ENCODE measurements at places on chromosomes 3 and 15. TPM values are rescaled to one million over a fixed set of nuclear protein-coding genes. Genes with fewer than 3 reads are reported as not detected.

DNA sequence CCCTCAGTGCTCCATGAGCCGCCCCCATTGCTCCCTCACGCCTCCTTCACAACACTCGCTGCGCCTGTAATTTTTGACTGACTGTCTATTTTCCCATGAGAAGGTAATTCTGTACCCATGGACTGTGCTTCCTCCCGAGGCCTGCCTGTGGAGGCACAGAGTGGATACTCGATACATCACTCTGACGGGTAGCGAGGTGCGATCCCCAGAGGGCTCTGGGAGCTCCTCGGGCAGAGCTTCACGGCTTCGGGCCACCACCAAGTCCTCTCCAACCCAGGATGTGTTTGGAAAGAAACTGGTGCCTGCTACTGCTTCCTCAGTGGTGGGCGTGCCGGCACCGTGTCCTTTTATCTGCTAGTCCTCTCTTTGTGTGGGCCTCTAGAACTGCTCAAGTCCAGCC, 108.6 kb upstream of the DLG1 start:
- H3K4me1 ChIP-seq: no peaks in the 10 kb centered on the region
- H3K27me3 ChIP-seq: no peaks in the 10 kb centered on the region
- no peak overlapping the region for H3K4me3 ChIP-seq
- no peak overlapping the region for H3K27ac ChIP-seq
- H3K36me3 ChIP-seq: no peaks in the 10 kb centered on the region
- no peak for DNase-seq

DNA sequence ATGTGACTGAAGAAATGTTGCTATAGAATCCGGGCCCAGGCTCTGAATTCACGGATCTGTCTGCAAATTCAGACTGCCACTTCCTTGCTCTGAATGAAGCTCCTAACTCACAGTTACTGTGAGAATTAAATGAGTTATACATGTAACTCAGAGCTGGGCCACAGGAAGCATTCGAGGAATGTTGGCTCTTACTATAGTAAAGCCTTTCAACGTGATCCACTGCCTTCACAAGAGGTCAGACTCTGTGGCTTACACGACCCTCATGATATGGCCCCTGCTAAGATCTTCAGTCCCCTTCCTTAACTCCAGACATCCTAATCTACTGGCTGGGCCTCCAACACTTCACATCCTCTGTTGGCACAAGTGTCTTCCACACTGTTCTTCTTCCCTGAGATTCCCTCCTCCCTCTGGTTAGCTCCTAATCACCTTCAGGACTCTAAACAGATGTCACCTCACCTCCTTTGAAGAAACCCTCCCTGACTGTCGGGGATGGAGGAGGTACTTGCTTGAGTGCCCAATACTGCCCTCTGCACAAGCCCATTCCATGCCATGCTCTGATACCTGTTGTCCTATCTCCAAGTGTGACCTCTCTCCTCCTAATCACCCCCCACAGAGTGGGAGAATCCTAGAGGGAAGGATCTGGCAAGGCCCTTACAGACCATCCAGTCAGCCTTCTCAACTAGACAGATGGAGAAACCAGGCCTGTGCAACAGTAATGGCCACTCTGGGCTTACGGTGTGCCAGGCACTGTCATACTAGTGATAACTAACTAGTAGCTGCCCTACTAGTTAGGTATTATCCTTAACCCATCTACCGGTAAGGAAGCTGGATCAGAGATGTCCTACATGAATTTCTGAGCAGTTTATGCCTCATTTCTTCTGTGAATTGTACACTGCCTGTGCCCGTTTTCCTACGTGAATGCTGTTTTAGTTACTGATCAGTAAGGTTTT, 1.3 kb downstream of the ACTR8 start:
- H3K4me3 ChIP-seq: peak overlapping the region; percentile 87
- peaks cover 24% of the 10 kb centered on the region for H3K4me1 ChIP-seq
- peaks cover 52% of the 10 kb centered on the region for H3K36me3 ChIP-seq
- DNase-seq: no peak
- peak overlapping the region; percentile 62 for H3K27ac ChIP-seq
- H3K27me3 ChIP-seq: no peaks in the 10 kb centered on the region

DNA sequence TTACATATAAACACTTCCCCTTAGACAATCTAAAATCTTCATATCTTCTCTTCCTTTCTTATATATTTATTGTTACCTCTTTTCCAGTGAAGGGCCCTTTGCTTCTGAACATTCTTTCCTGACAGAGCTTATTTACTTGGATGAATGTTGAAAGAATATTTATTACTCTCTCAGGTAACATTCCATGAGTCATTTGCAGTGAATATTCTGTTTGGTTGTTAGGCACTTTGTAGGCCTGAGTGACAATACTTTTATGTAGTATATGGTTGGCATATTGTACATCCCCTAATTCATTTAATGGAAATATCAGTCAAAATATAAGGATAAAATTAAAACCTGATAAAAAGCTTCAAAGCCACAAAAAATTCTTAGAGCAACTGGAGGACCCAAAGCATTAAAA, 260.9 kb upstream of the KCNMB2 start:
- H3K4me1 ChIP-seq: no peaks in the 10 kb centered on the region
- H3K4me3 ChIP-seq: no peak overlapping the region
- no peak overlapping the region for H3K27ac ChIP-seq
- no peaks in the 10 kb centered on the region for H3K36me3 ChIP-seq

DNA sequence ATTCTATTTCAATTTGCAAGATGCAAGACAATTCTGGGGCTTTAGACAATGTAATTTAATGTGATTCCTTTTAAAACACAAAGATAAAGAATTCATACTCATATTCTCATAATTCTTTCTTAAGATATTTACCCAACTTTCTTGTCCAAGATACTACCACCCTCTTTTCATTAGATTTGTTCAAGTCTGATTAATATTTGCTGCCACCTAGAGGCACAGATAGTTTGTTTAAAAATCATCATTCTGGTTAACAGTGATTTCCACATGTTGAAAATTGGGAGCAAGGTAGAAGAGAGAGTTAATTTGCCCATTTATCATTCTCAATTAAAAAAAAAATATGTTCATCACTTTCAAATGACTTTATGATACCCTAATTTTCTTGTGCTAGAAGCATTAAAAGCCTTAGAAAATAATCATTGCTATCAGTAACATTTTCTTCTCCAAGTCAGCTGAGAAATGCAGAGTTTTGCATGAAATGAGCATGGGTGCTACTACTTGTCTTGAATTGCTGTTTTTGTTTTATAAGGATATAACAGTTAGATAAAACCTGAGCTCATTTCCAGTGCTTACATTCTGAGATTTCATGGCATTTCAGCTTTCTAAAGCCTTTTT, 11.6 kb downstream of the TAMM41 start:
- no peak overlapping the region for H3K4me3 ChIP-seq
- no peak for DNase-seq
- no peak overlapping the region for H3K27ac ChIP-seq
- no peaks in the 10 kb centered on the region for H3K4me1 ChIP-seq
- no peaks in the 10 kb centered on the region for H3K27me3 ChIP-seq
- peaks cover 9% of the 10 kb centered on the region for H3K36me3 ChIP-seq

- H3K4me1 ChIP-seq: no peaks in the 10 kb centered on the region
- H3K27ac ChIP-seq: no peak overlapping the region
- H3K4me3 ChIP-seq: no peak overlapping the region
- no peaks in the 10 kb centered on the region for H3K36me3 ChIP-seq
- H3K27me3 ChIP-seq: no peaks in the 10 kb centered on the region
- DNase-seq: no peak
These were observed 512.1 kb downstream of the ROBO1 start for GRCh38 chr3:79255702-79256101.

GRCh38 chr3:8210882-8211341, 290.7 kb upstream of the LMCD1 start:
- no peaks in the 10 kb centered on the region for H3K36me3 ChIP-seq
- H3K27me3 ChIP-seq: no peaks in the 10 kb centered on the region
- DNase-seq: no peak
- H3K27ac ChIP-seq: no peak overlapping the region

DNA sequence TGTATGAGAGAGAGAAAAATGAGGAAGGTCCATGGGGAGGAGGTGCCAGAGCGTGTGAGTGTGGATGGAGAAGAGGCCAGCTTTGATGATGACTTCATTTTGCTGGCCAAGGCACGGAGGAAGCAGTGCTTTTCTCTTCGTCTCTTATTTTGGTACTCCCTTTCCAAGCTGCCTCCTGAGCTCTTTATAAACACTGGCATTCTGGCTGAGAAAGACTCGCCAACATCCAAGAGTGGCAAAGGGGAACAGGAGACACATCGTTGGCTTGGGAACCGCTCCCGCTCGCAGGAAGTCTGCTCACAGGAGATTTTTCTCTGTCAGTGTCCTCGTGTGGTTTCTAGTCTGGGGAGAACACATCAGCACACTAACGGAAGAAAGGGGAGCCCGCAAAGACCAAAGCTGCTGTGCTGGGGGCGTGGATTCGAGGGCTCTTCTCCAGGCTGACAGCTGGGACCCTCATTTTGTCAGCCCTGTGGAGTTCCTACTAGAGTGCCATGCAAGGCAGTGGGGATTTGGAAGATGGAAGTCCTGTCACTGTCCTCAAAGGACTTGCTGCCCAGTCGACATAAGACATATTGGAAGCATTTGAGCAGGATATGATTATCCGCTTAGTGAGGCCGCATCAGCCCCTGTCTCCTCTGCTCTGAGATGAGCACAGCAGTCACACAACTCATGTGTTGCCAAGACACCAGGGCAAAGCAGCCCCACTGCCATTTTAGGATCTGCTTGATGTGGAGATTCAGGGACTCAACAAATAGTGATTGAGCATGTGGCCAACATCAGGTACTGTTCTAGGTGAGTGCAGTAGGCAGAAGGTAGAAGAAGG, 8.0 kb upstream of the SEMA4B start:
- peaks cover 32% of the 10 kb centered on the region for H3K4me1 ChIP-seq
- DNase-seq: no peak
- no peaks in the 10 kb centered on the region for H3K27me3 ChIP-seq
- no peak overlapping the region for H3K4me3 ChIP-seq
- H3K36me3 ChIP-seq: peaks cover 4% of the 10 kb centered on the region
- no peak overlapping the region for H3K27ac ChIP-seq

- no peaks in the 10 kb centered on the region for H3K27me3 ChIP-seq
- no peak overlapping the region for H3K27ac ChIP-seq
- H3K36me3 ChIP-seq: no peaks in the 10 kb centered on the region
- peaks cover 16% of the 10 kb centered on the region for H3K4me1 ChIP-seq
- DNase-seq: no peak
These were observed 13.1 kb upstream of the CX3CR1 start for GRCh38 chr3:39292961-39293360.

DNA sequence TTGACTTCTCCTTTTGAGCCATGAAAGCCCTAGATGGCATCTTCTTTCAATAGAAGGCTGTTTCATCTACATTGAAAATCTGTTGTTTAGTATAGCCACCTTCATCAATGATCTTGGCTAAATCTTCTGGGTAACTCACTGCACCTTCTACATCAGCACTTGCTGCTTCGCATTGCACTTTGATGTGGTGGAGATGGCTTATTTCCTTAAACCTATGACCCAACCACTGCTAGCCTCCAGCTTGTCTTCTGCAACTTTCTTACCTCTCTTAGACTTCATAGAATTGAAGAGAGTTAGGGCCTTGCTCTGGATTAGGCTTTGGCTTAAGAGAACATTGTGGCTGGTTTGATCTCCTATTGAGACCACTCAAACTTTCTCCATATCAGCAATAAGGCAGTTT, 189.8 kb downstream of the PLCL2 start:
- no peak overlapping the region for H3K27ac ChIP-seq
- no peaks in the 10 kb centered on the region for H3K4me1 ChIP-seq
- no peaks in the 10 kb centered on the region for H3K27me3 ChIP-seq

GRCh38 chr3:71389911-71390573, 193.5 kb downstream of the FOXP1 start:
- peak overlapping the region; percentile 43 for H3K4me3 ChIP-seq
- peaks cover 15% of the 10 kb centered on the region for H3K4me1 ChIP-seq
- no peaks in the 10 kb centered on the region for H3K27me3 ChIP-seq
- no peak overlapping the region for H3K27ac ChIP-seq

- H3K36me3 ChIP-seq: peaks cover 6% of the 10 kb centered on the region
- DNase-seq: no peak
- no peaks in the 10 kb centered on the region for H3K27me3 ChIP-seq
- no peaks in the 10 kb centered on the region for H3K4me1 ChIP-seq
- H3K4me3 ChIP-seq: no peak overlapping the region
These were observed 8.1 kb downstream of the ZBTB47 start for GRCh38 chr3:42661593-42662022.

GRCh38 chr3:197104738-197105137, 75.1 kb upstream of the MELTF start:
- peaks cover 21% of the 10 kb centered on the region for H3K36me3 ChIP-seq
- H3K4me3 ChIP-seq: no peak overlapping the region
- no peaks in the 10 kb centered on the region for H3K4me1 ChIP-seq
- no peak for DNase-seq
- no peaks in the 10 kb centered on the region for H3K27me3 ChIP-seq

GRCh38 chr3:101803173-101803782, 24.3 kb downstream of the NXPE3 start:
- no peaks in the 10 kb centered on the region for H3K27me3 ChIP-seq
- H3K4me1 ChIP-seq: no peaks in the 10 kb centered on the region
- H3K4me3 ChIP-seq: no peak overlapping the region

DNA sequence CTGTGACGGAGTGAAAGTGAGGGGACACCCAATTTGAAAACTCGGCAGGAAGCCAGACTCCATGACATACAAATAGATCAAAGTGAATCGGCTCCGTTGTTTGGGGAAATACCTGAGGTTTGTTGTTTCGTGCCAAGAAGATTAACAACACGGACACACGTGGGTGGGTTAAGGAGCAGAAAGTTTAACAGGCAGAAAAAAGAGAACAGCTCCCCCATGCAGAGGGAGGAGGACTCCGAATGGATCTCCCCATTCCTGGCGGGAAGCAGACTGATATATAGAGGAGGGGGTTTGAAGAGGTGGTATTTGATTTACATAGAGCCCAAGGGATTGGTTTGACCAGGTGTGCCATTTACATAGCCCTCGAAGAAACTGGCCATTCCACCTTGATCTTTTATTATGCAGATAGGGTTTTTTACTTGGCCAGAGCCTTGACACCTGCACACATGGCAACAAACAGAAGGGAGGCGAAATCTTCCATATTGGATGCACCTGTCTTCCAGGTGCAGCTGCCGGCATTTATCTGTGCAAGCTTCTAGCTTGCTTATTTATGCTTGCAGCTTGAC, 4.8 kb upstream of the SACM1L start:
- peaks cover 32% of the 10 kb centered on the region for H3K36me3 ChIP-seq
- peaks cover 11% of the 10 kb centered on the region for H3K27me3 ChIP-seq
- DNase-seq: no peak
- H3K27ac ChIP-seq: no peak overlapping the region
- no peak overlapping the region for H3K4me3 ChIP-seq
- peaks cover 16% of the 10 kb centered on the region for H3K4me1 ChIP-seq

- no peak overlapping the region for H3K4me3 ChIP-seq
- H3K27ac ChIP-seq: no peak overlapping the region
- peaks cover 11% of the 10 kb centered on the region for H3K4me1 ChIP-seq
- H3K36me3 ChIP-seq: peaks cover 30% of the 10 kb centered on the region
- no peaks in the 10 kb centered on the region for H3K27me3 ChIP-seq
These were observed 8.6 kb downstream of the PARP9 start for GRCh38 chr3:122555275-122556071.

The FSIP1 gene
- total RNA-seq: 0.27 TPM

The LINS1 gene
- total RNA-seq: 25.0 TPM

The ZNF501 gene
- 0.61 TPM for total RNA-seq

The LYSMD2 gene
- total RNA-seq: 14.3 TPM

The CFAP92 gene
- total RNA-seq: 0.92 TPM

The THRB gene
- 15.5 TPM for total RNA-seq

Data from Calu3 (cell line).